MG63 (cell line): ENCODE measurements at places on chromosomes 5 and 9.
A peak's percentile ranks its signal among the peaks of the same experiment; 100 is the strongest.

DNA sequence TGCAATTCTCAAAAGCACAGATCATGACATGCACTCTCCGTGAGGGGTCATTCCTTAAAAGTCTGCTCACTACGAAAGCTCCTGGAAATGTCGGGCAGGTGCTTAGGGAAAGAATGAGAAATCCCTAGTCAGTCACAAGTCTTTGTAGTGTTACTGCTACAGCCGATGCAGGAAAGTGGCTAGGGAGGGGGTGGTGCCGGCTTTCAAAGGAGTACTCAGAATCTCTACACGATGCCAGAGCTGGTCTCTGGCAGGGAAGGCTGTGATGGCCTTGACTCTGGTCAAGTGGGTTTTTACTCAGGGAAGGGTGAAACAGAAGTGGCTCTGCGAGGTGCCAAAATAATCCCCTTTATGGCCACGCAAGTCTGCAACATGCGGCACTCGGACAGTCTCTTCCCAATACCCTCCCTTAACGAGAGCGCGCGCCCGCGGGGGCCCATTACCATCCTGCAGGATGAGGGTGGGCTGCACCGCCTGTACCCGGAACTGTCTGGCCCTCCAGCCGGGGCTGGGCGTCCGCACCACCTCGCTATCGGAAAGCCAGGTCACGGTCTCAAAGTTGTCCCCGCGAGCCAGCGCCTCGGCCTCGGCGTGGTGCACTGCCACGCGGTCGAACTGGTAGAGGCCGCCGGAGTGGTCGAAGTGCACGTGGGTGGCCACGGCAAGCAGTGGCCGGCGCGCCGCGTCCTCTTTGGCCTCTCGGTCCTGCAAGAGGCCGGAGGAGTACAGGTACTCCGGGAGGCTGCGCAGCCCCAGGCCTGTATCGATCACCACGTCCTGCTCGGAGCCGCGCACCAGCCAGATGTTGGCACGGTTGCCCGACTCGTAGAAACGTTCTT is 956 bp downstream of the MBLAC2 start:
- DNase-seq: peak; percentile 53

DNA sequence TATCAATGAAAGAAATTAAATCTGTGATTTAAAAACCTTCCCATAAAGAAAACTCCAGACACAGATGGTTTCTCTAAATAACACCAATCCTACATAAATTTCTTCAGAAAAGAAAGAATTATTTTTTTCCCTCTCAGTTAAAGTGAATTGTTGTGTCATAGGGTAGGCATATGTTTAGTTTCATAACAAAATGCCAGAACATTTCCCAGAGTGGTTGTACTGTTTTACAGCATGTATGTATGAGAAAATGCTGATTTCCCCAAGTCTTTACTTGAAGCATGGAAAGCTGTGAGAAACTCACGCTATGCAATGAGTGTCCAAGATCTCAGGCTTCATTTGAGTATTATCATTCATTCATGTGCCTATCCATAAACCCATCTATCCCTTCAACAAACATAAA is 582.5 kb downstream of the ELAVL2 start:
- no peak for DNase-seq

DNA sequence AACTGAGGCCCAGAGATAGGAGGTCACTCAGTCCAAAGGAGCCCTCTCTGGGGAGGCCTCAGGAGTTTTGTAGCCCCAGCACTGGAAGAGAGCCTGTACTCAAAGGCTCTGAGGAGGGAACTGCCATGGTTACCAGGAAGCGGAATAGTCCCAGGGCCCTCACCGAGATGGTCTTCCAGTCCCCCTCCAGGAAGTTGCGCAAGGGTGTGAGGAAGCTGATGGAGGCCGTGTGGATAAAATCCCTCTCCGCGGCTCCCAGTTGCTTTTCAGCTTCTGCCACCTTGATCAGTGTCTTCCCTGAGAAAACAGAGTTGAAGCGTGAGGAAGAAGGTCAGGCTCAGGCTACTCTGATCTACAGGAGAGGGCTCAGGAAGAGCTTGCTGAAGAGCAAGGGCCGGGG is 13.5 kb downstream of the SH3GLB2 start:
- DNase-seq: no peak

GRCh38 chr9:19967216-19967887 is 178.5 kb upstream of the SLC24A2 start:
- no peak for DNase-seq

- DNase-seq: peak; percentile 45
Measured at GRCh38 chr9:96071076-96071814, 195.8 kb downstream of the ERCC6L2 start.
